ENCODE measurements at places on chromosomes 11 and 22.

GRCh38 chr11:125084057-125084416 lies 20.9 kb downstream of the SLC37A2 start:
- no peak for DNase-seq

GRCh38 chr11:75450826-75451821 lies 18.1 kb upstream of the KLHL35 start:
- DNase-seq: no peak

GRCh38 chr22:49255154-49255553 lies 572.5 kb downstream of the BRD1 start:
- no peak for DNase-seq

GRCh38 chr11:38687008-38687407 lies 2089.0 kb upstream of the RAG2 start:
- no peak for DNase-seq

DNA sequence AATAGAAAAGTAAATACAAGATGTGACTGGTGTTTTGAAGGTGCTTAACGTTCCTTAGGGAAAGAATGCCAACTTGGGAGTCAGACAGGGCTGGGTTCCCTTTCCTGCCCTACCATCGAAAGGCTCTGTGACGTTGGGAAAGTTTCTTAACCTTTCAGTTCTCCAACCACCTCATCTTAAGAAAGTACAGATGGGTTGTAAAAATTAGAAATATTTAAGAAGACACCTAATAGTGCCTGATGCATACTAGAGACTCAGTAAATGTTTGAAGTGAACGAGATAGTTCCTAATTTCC lies 1.1 kb downstream of the GTPBP1 start:
- no peak for DNase-seq

GRCh38 chr22:44759001-44759400 lies 6.6 kb downstream of the ARHGAP8 start:
- no peak for DNase-seq

DNA sequence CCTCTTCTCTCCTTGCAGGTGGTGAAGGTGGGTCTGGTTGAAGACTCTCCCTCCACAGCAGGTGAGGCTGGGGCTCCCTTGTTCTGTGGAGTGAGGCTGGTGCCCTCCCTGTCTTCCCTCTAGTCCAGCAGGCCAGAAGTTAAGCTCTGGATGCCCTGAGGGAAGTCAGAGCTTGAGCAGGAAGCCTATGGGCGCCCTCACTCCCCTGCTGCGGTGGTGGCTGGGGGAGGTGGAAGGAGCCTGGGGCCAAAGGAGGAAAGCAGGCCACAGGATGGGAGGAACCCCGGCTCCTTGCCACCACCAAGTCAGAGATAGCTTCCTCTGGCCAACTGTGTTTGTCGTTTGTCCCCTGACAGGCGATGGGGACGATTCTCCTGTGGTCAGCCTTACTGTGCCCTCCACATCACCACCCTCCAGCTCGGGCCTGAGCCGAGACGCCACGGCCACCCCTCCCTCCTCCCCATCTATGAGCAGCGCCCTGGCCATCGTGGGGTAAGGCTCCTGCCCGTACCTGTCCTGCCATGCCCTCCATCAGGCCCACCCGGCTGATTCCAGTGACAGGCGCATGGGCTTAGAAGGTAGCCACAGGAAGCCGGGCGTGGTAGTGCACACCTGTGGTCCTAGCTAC lies 29.5 kb upstream of the RAB1B start:
- no peak for DNase-seq

- no peak for DNase-seq
Observed at GRCh38 chr11:133948711-133949110, 8.1 kb downstream of the IGSF9B start.

DNA sequence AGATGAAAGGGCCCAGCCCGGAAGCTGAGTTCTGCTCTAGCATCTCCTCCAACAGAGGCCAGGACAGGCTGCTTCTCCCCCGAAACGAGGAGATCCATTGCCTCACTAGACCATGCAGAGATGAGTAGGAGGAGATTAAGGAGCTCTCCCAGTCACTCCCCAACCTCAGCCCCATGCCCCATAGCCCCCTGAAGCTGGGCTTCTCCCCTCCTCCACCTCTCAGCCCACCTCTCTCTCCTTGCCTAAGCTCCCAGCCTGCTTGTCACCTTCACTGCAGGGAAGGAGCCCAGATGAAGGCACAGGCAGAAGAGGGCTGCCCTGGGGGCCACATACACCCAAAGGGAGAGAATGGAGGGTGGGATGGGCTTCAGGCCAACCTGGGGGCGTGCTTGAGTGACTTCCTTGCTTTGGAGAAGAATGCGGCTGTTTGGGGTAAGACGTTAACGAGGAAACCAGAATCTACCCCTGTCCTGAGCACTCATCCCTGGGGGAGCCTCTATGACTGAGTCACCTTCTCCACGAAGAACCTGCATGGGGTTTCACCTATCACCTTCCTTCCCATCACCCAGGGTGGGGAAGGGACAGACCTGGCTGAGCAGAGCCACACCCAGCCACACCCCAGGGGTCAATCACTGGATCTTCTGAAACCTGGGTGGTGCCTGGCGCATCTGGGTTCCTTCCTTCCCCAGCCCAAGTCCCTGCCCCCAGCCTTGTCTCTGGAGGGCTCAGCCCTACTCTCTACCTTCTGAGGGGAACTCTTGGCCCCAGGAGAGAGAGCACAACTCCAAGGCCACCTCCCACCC lies 11.6 kb upstream of the GNAZ start:
- DNase-seq: no peak

DNA sequence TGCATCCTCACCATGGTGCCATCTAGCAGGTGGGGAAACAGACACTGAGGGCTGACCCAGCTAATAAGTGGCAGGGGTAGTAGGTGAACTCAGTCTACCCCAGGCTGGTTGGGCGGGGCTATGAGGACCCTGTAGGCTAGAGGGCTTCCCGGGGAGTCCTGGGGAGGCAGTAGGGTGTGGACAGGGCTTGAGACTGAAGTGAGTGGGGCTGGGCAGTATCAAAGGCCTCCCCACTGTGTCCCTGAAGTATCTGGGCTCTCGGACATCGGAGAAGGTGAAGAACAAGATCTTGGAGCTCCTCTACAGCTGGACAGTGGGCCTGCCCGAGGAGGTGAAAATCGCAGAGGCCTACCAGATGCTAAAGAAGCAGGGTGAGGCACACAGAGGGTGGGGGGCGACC lies 11.4 kb downstream of the GGA1 start:
- DNase-seq: no peak
